ENCODE measurements at places on chromosomes 12 and 14. TPM values are rescaled to one million over a fixed set of nuclear protein-coding genes. Genes with fewer than 3 reads are reported as not detected.

The RHOJ gene
- 6.0 TPM for polyA plus RNA-seq

The PRPH gene
- polyA plus RNA-seq: 1.6 TPM

The LRRC9 gene
- polyA plus RNA-seq: not detected

The IFT81 gene
- 7.3 TPM for polyA plus RNA-seq

The REP15 gene
- polyA plus RNA-seq: 0.94 TPM

The SIVA1 gene
- 143 TPM for polyA plus RNA-seq

The KRT73 gene
- 1.9 TPM for polyA plus RNA-seq

The NR1H4 gene
- polyA plus RNA-seq: 0.23 TPM

The PARP11 gene
- polyA plus RNA-seq: 7.1 TPM

The CFL2 gene
- 32.6 TPM for polyA plus RNA-seq

The RNASE4 gene
- 25.4 TPM for polyA plus RNA-seq

The HIF1A gene
- 75.6 TPM for polyA plus RNA-seq

The SCN8A gene
- 0.21 TPM for polyA plus RNA-seq

The PLBD1 gene
- 6.5 TPM for polyA plus RNA-seq

The CMKLR1 gene
- polyA plus RNA-seq: 4.5 TPM

The LMO3 gene
- polyA plus RNA-seq: 61.9 TPM

The CD69 gene
- polyA plus RNA-seq: 222 TPM

The ZNF384 gene
- 39.3 TPM for polyA plus RNA-seq
